ENCODE measurements at places on chromosomes 6 and 20. TPM values are rescaled to one million over a fixed set of nuclear protein-coding genes. Genes with fewer than 3 reads are reported as not detected.

Gene ASIP
- total RNA-seq = not detected

Gene CTAGE9
- not detected for total RNA-seq

Gene SOX18
- not detected for total RNA-seq

Gene SLC26A8
- 0.37 TPM for total RNA-seq

Gene CPXM1
- 0.12 TPM for total RNA-seq

DNA sequence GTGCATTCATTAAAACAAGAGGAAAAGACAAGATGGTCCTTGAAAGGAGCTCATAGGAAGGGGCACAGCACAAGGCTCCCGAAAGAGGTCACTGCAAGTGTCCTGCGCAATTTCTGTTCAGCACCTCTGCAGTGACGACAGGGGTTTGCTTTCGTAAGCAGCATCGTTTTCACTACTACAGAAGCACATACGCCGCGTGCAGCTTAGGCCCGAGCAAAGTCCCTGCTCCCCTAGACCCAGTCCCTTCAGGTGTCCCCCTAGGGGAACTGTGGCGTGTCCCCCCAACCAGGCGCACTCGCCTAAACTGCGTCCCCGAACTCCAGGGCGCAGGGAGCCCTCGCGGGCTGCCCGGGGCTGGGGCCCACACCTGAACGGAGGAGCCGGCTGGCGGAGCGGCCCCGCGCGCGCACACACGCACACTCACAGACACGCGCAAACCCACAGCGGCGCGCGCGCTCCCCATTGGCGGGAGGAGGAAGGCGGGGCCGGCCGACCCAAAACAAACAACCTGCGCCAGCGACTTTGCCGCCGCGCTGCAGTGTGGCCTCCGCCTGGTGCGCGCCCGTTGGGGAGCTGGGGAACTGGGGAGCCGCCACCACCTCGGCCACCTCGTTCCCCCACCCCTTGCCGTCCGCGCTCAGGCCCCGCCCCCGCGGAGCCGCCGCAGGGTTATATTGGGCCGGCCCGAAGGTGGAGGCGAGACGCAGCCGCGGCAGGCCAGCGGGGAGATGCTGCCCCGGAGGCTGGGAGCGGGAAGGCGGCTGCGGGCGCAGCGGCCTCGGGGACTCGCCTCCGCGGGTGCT is at the start of gene FOXQ1:
FOXQ1 (plus strand) TSS at position 699 of the 803 bp plus-strand sequence. CDS start 607 bp downstream, outside the sequence.
- no peak within 1 kb of the TSS for H3K27ac ChIP-seq
- no peak for DNase-seq
- peaks cover 25% of the 10 kb centered on the region for H3K4me1 ChIP-seq
- peaks cover 70% of the 10 kb centered on the region for H3K27me3 ChIP-seq

DNA sequence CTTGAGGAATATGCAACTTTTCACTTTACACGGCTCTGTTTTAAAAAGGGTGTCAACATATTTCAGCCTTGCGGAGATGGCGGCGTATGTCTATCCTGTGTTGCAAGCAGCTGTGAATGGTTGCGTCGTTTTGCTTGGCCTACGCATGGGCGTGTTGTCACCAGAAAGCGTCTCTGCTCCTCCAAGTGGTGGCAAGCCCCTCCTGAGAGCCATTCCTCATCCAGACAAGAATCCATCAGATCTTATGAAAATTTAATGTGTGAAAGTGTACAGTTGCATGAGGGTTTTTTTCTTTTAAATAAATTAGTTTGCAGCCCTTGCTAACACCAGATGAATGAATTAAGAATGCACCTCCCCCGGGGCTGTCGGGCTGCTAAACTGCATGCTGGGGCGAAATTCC is 114.4 kb downstream of the PHACTR3 start:
- peaks cover 34% of the 10 kb centered on the region for H3K27me3 ChIP-seq
- DNase-seq = no peak
- no peak overlapping the region for H3K27ac ChIP-seq
- no peaks in the 10 kb centered on the region for H3K36me3 ChIP-seq
- H3K4me1 ChIP-seq = peaks cover 7% of the 10 kb centered on the region
- no peak overlapping the region for H3K4me3 ChIP-seq

GRCh38 chr6:75446241-75446880 is 47.2 kb downstream of the FILIP1 start:
- H3K36me3 ChIP-seq = no peaks in the 10 kb centered on the region
- H3K27me3 ChIP-seq = peaks cover 7% of the 10 kb centered on the region
- H3K4me1 ChIP-seq = no peaks in the 10 kb centered on the region
- no peak overlapping the region for H3K4me3 ChIP-seq
- no peak for DNase-seq

DNA sequence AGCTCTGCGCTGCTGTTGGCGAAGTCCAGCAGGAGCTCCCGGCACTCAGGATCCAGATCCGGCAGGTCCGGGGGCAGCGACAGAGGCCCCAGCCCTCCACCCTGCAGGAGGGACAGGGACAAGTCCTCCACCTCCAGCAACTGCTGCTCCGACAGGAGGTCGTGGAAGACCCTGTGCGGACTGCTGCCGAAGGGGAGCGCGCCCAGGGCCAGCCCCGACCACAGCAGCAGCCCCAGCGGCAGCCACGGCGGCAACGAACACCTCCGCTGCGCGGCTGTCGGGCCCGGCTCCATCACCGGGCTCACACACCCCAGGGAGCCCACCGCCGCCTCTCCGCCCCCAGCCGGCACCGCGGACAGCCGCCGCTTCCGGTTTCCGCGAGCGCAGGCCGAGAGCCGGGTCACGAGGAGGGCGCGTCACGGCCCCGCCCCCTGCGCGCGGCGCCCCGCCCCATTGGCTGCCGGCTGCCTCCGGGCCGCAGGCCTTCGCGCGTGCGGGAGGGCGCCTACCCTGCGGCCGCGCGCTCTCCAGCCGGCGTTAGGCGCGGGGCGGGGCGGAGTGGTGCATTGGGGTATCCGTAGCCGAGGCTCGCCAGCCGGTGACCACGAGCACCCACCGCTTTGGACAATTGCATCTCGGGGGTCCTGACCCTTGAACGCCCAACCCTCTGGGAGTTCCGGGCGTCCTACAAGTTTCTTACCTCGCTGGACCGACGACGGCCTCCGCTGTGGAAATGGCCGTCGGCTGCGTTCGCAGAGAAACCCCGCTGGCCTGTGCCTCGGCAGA is at the start of gene OSTM1:
OSTM1 (minus strand) TSS at position 383 of the 786 bp plus-strand sequence; CDS start at position 293, 90 bp downstream.
- peaks cover 25% of the 10 kb centered on the region for H3K4me1 ChIP-seq
- peak within 1 kb of the TSS; percentile 83 for H3K27ac ChIP-seq
- H3K27me3 ChIP-seq = peaks cover 3% of the 10 kb centered on the region
- DNase-seq = peak; percentile 97

- DNase-seq = peak; percentile 54
- peak within 1 kb of the TSS; percentile 87 for H3K4me3 ChIP-seq
- peaks cover 4% of the 10 kb centered on the region for H3K27me3 ChIP-seq
- peaks cover 2% of the 10 kb centered on the region for H3K4me1 ChIP-seq
Measured at GRCh38 chr20:63574156-63574828, at the start of gene HELZ2. Gene HELZ2, minus strand, starts transcription at chr20:63574239. Its CDS starts 1,854 bp downstream, at chr20:63572385.

DNA sequence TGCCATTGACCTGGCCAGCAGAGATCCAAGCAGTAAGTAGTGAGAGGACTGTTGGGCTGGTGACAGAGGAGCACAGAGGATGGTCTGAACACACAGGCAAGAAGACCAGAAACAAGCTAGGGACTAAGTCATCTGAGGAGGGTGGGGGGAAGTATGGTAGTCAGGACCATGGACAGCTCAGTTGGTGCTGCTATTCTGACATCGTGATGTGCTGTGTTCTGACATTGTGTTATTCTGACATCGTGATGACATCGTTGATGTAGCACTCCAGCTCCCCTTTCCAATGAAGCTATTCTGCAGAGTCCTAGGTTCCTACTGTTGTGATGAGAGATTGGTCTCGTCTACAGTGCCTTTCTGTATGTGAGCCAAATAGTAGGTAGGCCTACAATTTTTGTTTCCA is 28.7 kb downstream of the CFAP206 start:
- peaks cover 6% of the 10 kb centered on the region for H3K27me3 ChIP-seq
- H3K36me3 ChIP-seq = no peaks in the 10 kb centered on the region
- H3K4me1 ChIP-seq = no peaks in the 10 kb centered on the region

- no peaks in the 10 kb centered on the region for H3K36me3 ChIP-seq
- H3K4me3 ChIP-seq = no peak overlapping the region
- H3K27ac ChIP-seq = no peak overlapping the region
Measured at GRCh38 chr6:26553264-26553634, 15.1 kb downstream of the HMGN4 start.

DNA sequence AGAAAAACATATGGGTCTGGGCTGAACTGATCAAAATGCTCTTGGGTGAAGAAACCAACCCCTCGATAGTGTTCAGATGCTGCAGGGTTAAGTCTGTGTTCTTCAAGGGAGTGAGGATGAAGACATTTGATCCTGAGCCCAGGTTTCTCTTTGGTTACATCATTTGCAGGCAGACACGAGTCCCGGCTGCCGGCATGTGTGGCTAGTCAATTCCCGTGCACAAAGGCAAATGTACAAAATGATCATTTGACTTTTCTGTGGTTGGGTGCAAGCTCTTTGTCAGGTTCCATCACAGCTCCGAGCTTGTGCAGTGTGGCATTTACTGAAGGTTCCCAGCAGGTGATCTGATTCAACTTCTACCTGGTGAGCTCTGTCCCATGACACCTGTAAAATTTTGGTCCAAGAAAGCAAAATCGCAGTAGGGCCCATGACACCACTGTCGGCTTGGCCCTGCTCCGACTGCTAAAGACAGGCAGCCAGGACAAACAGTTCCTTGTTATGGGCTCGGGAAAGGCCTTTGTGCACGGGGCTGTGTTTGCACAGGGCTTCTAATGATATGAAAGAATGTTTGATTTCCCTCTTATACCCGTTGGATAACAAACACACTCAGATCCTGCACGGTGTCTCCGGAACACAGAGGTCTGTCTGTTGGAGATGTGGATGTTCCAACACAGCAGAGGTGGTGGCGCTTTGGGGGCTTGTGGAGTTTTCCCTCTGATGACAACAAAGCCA is 46.9 kb downstream of the GJA10 start:
- H3K4me1 ChIP-seq = peaks cover 10% of the 10 kb centered on the region
- H3K27me3 ChIP-seq = no peaks in the 10 kb centered on the region
- no peak overlapping the region for H3K4me3 ChIP-seq
- DNase-seq = no peak
- H3K27ac ChIP-seq = no peak overlapping the region

GRCh38 chr6:56699066-56699654 is 56.5 kb upstream of the DST start:
- H3K36me3 ChIP-seq = peaks cover 6% of the 10 kb centered on the region
- H3K27me3 ChIP-seq = no peaks in the 10 kb centered on the region
- no peak for DNase-seq

- no peak for DNase-seq
- peaks cover 2% of the 10 kb centered on the region for H3K4me1 ChIP-seq
- peaks cover 8% of the 10 kb centered on the region for H3K27me3 ChIP-seq
- no peaks in the 10 kb centered on the region for H3K36me3 ChIP-seq
- no peak overlapping the region for H3K4me3 ChIP-seq
Measured at GRCh38 chr6:71488186-71488585, 199.6 kb downstream of the OGFRL1 start.

GRCh38 chr20:17663040-17663399 is 19.0 kb downstream of the RRBP1 start:
- H3K4me3 ChIP-seq = no peak overlapping the region
- peaks cover 6% of the 10 kb centered on the region for H3K36me3 ChIP-seq
- peaks cover 30% of the 10 kb centered on the region for H3K4me1 ChIP-seq
- DNase-seq = no peak
- no peak overlapping the region for H3K27ac ChIP-seq

GRCh38 chr6:24484657-24485323 is 4.6 kb downstream of the GPLD1 start:
- no peaks in the 10 kb centered on the region for H3K36me3 ChIP-seq
- no peak overlapping the region for H3K27ac ChIP-seq

DNA sequence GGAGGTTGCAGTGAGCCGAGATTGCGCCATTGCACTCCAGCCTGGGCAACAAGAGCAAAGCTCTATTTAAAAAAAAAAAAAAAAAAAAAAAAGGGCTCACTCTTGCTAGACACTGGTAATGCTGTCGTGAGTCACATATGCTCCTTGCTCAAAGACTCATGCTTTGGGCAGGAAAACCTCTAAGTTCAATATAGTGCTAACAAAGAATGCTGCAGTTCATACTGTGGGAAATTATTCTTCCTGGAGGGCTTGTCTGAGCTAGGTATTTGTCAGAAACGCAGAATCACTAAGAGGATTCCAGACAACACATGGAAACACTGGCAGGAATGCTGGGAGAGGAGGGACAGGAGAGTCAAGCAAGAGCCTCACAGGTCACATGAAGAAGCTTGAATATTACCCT is 2.3 kb upstream of the LYRM2 start:
- no peaks in the 10 kb centered on the region for H3K27me3 ChIP-seq
- peaks cover 19% of the 10 kb centered on the region for H3K4me1 ChIP-seq
- H3K36me3 ChIP-seq = peaks cover 8% of the 10 kb centered on the region
- DNase-seq = no peak
- H3K27ac ChIP-seq = no peak overlapping the region

GRCh38 chr6:3458706-3459421 is 2.0 kb upstream of the SLC22A23 start:
- H3K4me1 ChIP-seq = peaks cover 7% of the 10 kb centered on the region
- H3K27ac ChIP-seq = no peak overlapping the region
- peaks cover 4% of the 10 kb centered on the region for H3K36me3 ChIP-seq
- no peak overlapping the region for H3K4me3 ChIP-seq
- H3K27me3 ChIP-seq = peaks cover 35% of the 10 kb centered on the region
- DNase-seq = no peak

- H3K27ac ChIP-seq = no peak overlapping the region
- peaks cover 30% of the 10 kb centered on the region for H3K27me3 ChIP-seq
- H3K36me3 ChIP-seq = peaks cover 3% of the 10 kb centered on the region
- no peak for DNase-seq
Measured at GRCh38 chr20:21272279-21272678, 30.9 kb upstream of the XRN2 start.

- H3K36me3 ChIP-seq = no peaks in the 10 kb centered on the region
- H3K27me3 ChIP-seq = peaks cover 29% of the 10 kb centered on the region
Measured at GRCh38 chr20:33291830-33292355, 8.9 kb downstream of the BPIFB1 start.

DNA sequence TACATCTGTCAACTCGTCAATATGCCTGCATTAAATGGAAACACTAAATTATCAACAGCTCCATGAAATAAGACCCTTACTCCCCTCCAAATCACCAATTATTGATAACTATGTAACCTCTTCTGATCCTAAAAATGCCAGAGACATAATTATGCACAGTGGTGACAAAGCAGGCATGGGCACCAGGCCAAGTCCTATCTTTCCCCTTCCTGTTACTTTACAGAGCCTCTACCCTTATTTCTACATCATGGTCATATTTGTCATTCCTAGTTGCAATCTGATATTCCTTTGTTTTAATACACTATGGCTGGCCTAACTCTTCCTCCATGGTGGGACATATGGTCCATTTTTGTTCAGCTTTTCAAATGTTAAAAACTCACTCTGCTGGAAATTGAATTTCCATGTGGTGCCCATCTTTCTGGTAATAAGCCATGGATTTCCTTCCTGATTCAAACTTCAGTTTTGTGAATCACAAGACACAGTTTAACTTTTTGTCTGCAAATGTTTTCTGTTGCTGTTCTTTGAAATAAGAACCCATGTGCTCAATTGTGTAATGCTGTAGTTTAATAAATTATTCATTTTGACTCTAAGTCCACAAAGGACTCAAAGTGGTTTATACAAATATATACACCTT is 41.8 kb upstream of the ARFGEF2 start:
- peaks cover 6% of the 10 kb centered on the region for H3K4me1 ChIP-seq
- no peak for DNase-seq
- H3K4me3 ChIP-seq = no peak overlapping the region
- no peak overlapping the region for H3K27ac ChIP-seq
- no peaks in the 10 kb centered on the region for H3K36me3 ChIP-seq
